ENCODE measurements at places on chromosomes 12 and 14. TPM values are rescaled to one million over a fixed set of nuclear protein-coding genes. Genes with fewer than 3 reads are reported as not detected.

Gene AMN
- total RNA-seq: 0.69 TPM

Gene PGAM5
- total RNA-seq: 108 TPM

Gene CRACR2A
- total RNA-seq: 3.0 TPM

Gene PDZRN4
- total RNA-seq: 0.90 TPM

Gene FKBP3
- 120 TPM for total RNA-seq

Gene KLHL33
- total RNA-seq: 0.35 TPM

Gene TAC3
- 22.0 TPM for total RNA-seq

Measured in GM23338 (cell line).